ENCODE measurements at places on chromosomes 6 and 20.

- DNase-seq: no peak
Observed at GRCh38 chr20:11204926-11205768, 531.3 kb upstream of the JAG1 start.

- DNase-seq: no peak
Observed at GRCh38 chr6:153084393-153084792, 46.7 kb downstream of the RGS17 start.

DNA sequence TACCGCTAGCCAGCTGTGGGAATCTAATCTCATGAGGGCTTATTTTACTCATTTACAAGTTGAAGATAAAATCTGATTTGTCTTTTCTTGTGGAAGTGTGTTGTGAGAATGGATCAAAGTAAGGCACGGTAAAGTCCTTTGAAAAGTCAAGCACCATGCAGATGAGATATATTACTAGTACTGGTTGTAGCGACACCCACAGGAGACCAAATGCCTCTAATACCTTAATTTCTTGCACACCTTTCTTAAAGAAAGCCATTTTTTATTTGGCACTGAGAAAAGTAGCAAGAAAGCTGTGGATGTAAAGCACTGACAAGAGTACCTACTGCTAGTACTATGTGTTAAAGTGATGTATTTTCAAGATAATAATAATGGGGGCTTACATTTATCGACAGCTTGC, 191.0 kb upstream of the MMS22L start:
- DNase-seq: no peak

DNA sequence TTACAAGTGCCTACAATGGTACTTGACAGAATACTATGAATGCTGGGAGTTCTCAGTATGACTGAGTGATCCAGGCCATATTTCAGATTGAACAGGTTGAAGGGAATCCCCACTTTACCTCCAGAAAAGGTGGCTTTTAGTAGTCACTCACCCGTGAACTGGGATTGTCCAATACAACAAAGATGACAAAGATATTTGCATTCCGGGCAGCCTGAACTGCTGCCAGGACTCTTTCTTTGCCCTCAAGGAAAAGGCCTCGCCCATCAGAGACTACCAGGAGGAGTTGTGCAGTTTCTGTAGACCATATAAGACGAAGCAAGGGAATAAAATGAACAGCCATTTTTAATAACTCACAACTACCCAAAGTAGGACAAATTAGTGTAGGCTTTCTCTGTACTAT, 6.3 kb upstream of the LYRM2 start:
- no peak for DNase-seq

DNA sequence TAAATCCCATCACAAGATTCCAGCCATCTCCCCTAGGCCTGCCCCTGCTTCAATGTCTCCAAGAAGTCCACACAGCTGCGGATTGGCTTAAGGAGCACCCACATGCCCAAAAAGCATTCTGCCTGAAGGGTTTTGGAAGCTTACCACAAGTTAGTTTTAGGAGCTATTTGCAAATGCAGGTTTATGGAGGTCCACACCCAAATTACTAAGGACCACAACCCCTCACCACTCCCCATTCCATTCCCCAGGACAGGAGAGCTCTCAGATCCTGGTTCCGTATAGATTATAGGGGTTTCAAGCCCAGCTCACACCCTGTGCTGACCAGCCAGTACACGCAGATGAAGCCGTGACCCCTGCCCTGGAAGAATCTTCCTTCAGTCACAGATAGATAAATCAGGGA, 24.3 kb upstream of the PXDC1 start:
- no peak for DNase-seq

DNA sequence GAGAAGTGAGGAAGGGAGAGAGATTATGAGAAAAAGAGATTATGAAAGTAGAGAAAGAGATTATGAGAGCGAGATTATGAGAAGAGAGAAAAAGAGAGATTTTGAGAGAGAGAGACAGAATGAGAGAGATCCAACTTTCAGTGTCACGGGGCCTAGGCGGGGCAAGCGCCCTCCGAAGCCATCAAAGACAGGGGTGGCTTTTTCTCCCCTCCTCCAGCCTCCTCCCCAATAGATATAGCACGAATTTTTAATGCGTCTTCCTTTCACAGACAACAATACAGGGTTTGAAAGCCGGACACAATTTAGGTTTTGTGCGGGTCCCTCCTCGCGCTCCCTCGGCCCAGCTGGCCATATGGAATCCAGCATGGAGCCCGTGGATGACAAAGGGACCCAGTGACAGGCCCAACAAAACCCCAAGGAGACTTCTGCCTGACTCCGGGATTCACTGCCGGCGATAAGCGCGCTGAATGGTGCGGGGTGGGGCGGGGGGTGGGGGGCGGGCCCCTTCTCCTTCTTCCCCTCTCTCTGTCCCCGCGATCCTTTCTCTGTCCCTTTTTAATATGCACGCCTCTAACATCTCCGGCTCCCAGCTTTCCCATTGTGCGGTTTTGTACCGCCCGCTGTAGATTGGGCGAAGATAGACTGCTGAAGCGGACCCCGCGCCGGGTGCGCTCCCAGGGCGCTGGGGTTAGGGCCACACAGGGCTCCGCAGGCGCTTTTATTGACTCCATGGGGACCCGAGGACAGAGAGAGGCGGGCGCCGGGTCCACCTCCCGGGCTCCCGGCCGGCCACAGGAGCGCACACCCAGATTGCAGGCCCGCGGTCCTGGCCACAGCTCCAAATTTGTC, 5.4 kb downstream of the NKX2-2 start:
- DNase-seq: no peak
